ENCODE measurements at places on chromosomes 2 and 18.

- DNase-seq: peak; percentile 25
Observed at GRCh38 chr2:169363560-169364150, 1.3 kb upstream of the LRP2 start.

GRCh38 chr18:56973487-56973886, 173.4 kb upstream of the BOD1L2 start:
- DNase-seq: no peak

GRCh38 chr2:123993728-123994323, 31.3 kb upstream of the CNTNAP5 start:
- DNase-seq: no peak

DNA sequence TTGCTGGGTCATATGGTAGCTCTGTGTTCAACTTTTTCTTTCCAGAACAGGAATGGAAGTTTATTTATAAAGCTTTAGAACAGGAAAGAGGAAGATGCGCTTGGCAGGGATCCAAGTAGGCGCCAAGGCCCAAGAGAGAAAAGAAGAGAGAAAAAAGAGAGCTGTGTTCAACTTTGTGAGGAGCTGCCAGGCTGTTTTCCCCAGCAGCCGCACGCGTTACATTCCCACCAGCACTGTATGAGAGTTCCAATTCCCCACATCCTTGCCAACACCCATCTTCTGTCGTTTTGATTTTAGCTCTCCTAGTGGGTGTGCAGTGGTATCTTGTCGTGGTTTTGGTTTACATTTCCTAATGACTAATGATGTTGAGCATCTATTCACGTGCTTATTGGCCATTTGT, 51.4 kb downstream of the KCNF1 start:
- no peak for DNase-seq

DNA sequence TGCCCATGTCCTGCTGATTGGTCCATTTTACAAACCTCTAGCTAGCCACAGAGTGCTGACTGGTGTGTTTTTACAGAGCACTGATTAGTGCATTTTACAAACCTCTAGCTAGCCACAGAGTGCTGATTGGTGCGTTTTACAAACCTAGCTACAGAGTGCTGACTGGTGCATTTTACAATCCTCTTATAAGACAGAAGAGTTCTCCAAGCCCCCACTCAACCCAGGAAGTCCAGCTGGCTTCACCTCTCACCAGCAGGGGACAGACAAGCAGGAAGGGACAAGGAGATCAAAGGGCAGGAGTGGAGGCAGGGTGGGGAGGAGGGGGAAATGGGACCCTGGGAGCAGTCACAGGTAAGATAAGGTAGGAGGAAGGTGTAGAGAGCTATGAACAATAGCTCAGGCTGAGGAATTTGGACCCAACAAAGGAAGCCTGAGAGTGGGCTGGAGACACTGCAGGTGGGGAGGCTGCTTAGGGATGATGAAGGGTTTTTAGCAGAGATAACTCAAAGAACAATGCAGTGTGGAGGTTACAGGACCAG, 37.1 kb downstream of the SH2D6 start:
- DNase-seq: no peak

DNA sequence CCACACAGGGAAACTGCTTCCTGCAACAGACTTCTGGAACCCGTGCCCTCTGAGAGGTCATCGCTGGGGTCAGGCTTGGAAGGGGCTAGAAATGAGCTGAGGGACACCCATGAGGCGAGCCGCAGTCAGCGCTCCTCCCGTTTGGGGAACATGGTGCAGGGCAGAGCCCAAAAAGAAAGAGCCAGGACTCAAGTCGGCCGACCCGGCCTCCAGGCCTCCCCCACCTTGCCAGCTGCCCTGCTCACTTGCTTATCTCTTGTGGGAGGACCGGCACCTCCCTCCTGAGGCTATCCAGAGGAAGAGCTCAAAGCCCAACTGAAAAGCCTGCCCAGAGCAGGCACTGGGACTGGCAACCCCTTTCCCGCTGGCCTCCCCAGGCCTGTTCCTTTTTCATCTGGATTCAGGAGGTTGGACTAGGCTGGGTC, 43.6 kb downstream of the SCTR start:
- DNase-seq: no peak

- no peak for DNase-seq
Observed at GRCh38 chr18:44526705-44527415, 153.8 kb upstream of the SETBP1 start.

- no peak for DNase-seq
Observed at GRCh38 chr2:211035548-211036185, 479.3 kb downstream of the CPS1 start.

GRCh38 chr2:234544659-234545611, 48.1 kb upstream of the ARL4C start:
- peak; percentile 53 for DNase-seq

- DNase-seq: no peak
Observed at GRCh38 chr2:150125708-150126107, 361.8 kb downstream of the RND3 start.

DNA sequence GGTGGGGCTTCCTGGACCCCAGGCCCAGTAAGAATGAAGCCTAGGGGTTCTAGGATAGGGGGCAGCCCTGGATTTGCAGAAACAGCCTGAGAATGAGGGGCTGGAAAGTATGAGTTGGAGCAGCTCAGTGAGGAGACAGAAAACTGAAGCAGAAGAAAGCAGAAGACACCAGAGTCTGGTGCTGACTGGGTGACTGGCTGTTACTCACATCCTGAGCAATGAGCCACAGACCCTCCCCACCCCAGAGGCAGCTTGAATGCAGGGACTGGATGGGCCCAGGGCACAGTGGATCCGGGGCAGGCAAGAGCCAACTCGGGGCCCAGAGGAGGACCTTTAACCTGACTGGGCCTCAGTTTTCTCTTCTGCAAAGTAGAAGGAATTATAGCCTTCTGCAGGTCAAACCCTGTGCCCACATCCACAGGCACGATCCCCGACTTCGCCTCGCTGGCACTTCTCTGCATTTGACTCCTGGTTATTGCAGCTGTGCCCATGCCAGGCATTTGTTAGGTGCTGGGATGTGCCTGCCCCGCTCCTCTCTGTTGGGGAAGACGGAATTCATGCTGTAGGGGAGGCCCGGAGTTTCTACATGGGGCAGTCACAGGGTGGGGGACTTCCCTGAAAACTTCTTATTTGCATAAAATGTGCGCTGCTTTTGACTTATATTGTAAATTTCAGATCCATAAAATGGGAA, 8.5 kb downstream of the STEAP3 start:
- DNase-seq: no peak

GRCh38 chr2:101617796-101618195, 79.7 kb upstream of the MAP4K4 start:
- no peak for DNase-seq

GRCh38 chr2:64192664-64193105, 48.5 kb upstream of the PELI1 start:
- no peak for DNase-seq

DNA sequence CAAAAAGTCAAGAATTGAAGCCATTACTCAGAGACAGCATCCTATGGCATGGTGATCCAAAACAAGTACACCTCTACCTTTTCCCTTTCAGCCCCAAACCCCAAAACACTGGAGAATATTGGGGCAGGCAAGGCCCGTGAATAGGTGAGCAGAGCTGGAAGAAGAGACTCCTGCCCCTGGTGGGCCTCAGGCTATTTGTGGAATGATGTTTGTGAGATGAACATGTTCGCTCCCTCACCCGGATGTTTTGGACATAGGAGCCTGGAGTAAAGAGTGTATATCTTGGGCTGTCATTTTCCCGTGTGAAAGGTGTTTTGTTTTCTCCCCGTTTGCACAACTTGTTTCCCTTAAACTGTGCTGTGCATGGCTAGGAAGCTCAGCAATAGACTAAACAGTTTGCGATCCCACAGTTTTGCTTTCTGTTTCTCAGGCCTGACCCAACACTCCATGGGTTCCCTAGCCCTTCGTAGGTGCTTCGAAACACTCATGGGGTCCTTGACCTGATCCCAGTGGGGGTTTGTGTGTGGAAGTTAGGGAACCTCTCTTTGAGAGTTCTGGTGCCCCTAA, 136.5 kb upstream of the TNP1 start:
- DNase-seq: no peak

GRCh38 chr2:227607941-227608340, 6.7 kb downstream of the SCYGR3 start:
- DNase-seq: no peak

DNA sequence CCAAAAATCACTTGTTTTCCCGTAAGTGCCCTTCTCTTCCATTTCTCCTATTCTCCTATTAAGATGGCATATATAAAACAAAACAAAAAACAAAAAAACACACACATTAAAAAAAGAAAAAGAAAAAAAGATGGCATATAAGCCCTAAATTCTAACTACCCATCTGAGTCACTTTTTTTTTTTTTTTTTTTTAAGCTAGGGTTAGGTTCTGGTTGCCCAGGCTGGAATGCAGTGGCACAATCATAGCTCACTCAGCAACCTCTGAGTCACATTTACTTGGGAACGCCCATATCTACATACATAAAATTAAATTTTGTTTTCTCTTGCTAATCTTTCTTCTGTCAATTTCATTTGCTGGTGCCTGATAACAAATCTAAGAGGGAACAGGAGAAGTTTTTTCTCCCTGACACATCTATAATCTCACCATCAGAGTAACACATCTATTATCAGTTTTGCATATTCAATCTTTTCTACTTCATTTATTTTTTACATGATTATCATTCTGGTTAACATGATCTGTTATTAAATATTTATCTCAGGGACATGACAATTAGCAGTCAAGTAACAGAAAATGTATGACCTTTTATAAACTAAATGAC, 52.1 kb downstream of the EEF1B2 start:
- DNase-seq: no peak

- no peak for DNase-seq
Observed at GRCh38 chr2:132677661-132678060, 7.7 kb upstream of the LYPD1 start.

DNA sequence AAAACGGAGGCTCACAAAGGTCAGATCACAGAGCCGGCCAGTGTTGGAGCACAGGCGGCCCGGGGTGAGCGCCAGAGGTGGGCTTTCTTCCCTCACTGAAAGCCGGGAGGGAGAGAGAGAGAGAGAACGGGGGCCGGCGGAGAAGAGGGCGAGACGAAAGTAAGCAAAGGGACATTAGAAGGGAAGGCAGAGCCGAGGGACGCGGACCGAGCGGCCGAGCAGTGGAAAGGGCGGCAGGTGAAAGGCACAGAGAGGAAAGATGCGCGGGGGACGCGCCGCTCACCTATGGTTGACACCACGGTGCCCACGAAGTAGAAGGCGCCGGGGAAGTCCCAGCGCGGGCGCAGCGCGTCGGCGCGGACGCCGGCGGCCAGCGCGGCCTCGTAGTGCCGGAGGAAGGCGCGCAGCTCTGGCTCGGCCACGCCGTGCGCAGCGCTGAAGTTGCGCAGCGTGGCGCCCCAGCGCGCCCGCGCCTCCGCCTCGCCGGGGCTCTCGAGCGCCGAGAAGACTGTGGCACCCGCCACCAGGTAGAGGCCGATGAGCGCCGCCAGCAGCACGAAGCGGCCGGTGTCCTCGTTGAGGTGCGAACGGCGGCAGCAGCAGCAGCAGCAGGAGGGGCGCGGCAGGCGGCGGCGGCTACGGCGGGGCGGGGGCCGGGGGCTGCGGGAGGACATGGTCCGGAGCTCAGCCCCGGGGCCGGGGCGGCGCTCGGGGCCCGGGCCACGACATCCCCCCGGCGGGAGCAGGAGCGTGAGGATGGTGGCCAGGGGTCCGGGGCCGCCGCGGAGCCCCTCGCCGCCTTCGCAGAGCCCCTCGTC, 166.9 kb downstream of the MSH2 start:
- no peak for DNase-seq

DNA sequence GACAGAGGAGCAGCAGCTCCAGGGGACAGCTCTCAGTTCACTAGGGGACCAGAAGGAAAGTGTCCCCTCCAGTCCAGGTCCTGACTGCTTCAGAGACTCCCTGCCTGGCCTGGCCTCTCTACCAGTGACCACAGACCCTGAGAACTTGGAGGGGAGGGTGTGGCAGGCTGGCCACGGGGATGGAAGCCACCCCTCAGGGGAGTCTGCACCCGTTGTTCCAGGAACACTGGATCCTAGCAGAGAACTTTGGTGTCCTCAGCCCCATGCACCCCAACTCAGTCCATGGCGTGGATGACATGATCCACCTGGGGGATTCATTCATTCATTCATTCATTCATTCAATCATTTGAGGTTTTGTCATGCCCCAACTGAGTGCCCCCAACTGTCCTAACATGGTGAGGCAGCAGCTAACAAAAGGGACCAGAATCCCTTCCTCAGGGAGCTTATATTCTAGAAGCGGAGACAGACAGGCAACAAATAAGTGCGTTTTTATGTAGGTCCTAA, 31.9 kb downstream of the MYO7B start:
- no peak for DNase-seq

DNA sequence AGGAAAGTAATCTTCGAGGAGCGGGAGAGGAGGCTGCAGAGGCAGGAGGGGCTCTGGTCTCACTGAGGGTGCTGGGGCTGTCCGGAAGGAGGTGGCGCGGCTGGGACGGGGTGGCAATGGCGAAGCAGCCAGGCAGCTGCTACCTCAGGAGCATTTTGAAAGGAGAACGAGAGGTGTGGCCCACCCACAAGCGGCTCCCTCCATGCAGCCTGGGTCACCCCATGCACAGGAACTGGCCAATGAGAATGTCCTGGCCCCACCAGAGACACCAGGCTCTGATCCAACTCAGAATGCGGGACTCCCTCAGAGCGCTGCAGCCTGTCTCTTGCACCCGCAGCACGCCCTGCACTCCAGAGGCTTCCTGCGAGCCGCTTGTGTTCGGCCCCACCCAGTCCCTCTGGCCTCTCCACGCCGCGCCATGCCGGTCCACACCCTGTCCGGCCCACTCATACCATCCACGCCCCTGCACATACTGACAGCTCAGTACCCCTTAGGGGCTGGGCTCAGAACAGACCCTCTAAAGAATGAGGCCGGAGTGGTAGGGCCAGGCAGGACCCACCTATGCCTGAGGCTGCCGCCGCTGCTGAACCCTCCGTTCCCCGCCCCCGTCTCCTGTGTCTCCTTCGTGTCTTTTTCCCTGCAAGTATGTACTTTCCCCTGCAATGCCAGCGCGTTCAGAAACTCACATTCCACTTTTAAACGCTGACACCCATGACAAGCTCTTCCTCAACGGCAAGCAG, 6.4 kb upstream of the BOK start:
- no peak for DNase-seq

- DNase-seq: no peak
Observed at GRCh38 chr2:20390524-20391123, 40.0 kb upstream of the PUM2 start.

GRCh38 chr18:25190472-25190871, 161.5 kb downstream of the ZNF521 start:
- DNase-seq: no peak

GRCh38 chr2:127091148-127091547, 15.8 kb downstream of the BIN1 start:
- no peak for DNase-seq

DNA sequence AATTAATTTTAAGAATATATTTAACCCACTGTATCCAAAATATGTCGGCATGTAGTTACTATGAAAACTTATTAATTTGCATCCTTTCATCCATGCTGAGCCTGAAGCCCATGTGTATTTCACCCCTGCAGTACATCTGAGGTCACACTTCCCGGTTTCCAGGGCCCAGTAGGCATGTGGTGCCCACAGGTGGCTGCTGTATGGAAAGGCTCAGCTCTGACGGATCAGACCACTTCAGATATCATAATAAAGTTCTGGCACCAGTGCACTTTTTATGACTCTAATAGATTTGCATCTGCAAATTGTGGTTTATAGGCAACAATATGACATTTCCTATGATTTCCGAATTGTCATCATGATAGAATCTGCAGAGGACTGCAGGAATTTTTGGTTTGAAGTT, 22.5 kb downstream of the SH3RF3 start:
- no peak for DNase-seq

GRCh38 chr2:142299021-142299420, 168.2 kb upstream of the LRP1B start:
- no peak for DNase-seq
